Activated CD4-positive, alpha-beta memory T cell treated with anti-CD3 and anti-CD28 coated beads, Interleukin-2, amount 10 ng/mL, durations not matched to agents 7 days and 5 days (primary cell): ENCODE measurements at places on chromosomes 4 and X. TPM values are rescaled to one million over a fixed set of nuclear protein-coding genes. Genes with fewer than 3 reads are reported as not detected.

DNA sequence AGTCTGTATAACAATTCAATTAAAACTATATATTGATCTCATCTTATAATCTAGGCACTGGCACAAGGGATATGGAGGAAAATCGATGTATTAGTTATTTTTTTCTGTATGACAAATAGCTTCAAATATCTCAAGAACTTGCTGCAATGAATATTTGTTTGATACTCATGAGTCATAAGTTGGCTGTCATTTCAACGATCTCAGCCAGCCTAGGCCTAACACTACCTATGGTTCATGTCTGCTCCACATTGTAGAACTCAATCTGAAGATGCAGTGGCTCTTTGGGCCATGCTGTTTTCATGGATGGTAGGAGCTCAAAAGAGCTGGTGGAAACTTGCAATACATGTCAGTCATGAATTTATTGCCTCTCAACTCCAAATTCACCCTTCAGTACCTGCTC lies 44.7 kb downstream of the MAGEB17 start:
- no peaks in the 10 kb centered on the region for H3K4me1 ChIP-seq
- no peak for DNase-seq
- no peaks in the 10 kb centered on the region for H3K27me3 ChIP-seq
- no peak overlapping the region for H3K4me3 ChIP-seq

GRCh38 chrX:93673056-93673868 lies at the start of gene NAP1L3:
Gene NAP1L3, minus strand, starts transcription at chrX:93673578. Its CDS starts 274 bp downstream, at chrX:93673304.
- H3K4me1 ChIP-seq, result peaks cover 16% of the 10 kb centered on the region
- no peaks in the 10 kb centered on the region for H3K36me3 ChIP-seq
- H3K27me3 ChIP-seq, result no peaks in the 10 kb centered on the region
- peak within 1 kb of the TSS; percentile 88 for H3K4me3 ChIP-seq

GRCh38 chr4:169253113-169253671 lies 17.6 kb downstream of the SH3RF1 start:
- H3K27me3 ChIP-seq, result peaks cover 8% of the 10 kb centered on the region
- no peak for DNase-seq
- H3K4me1 ChIP-seq, result no peaks in the 10 kb centered on the region

DNA sequence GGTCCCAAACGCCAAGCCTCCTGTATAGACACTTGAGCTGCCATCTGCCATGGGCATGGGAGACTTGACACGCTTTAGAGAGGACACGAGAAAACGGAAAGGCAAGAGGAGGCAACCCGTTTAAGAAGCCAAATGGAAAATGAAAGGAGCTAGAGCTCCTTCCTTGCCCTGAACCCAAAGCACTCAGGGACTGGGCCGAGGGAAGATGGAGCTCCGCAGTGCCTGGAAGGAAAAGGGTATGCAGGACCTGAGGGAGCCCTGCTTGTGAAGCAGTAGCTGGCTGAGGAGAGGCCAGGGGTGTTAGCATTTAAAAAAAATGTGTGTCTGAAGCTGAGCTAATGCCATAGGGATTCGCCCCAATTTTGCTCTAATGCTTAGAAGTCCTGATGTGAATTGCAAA lies 15.1 kb downstream of the MCF2 start:
- DNase-seq, result no peak
- no peak overlapping the region for H3K27ac ChIP-seq
- H3K4me1 ChIP-seq, result peaks cover 8% of the 10 kb centered on the region
- no peak overlapping the region for H3K4me3 ChIP-seq

DNA sequence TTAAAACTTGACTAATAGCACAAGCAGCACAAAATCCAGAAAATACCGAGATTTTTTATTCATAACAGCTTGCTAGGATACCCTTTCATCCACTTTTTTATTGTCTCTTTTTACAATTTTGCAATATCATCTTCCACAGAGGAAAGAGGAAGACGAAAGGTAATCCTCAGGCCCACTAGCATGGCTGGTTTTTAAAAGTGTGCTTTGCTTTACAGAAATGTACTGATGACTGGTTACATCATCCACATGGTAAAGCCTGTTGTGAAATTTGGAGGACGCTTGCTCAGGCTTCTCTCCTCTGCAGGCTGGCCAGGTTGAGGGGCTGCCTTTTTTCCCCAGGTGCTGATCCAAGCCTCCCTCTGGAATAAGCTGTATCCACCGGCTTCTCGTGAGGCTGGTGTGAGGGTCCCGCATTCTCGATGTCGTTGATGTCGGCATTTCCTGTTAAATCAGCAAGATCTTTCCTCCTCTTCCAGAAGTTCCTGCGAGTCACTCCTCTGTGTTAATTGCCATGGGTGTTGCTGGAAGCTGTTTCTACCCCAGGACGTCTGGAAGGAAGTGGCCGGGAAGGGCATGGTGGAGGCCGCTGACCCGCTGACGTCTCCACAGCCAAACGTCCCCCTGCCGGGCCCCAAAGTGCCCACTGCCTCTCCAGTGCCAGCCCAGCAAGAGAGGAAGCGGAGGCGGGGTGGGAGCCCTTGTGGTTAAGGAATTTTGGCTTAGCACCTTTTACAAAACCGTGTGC lies 5.8 kb upstream of the DGKQ start:
- H3K27ac ChIP-seq, result no peak overlapping the region
- DNase-seq, result no peak
- no peaks in the 10 kb centered on the region for H3K36me3 ChIP-seq
- no peaks in the 10 kb centered on the region for H3K27me3 ChIP-seq

DNA sequence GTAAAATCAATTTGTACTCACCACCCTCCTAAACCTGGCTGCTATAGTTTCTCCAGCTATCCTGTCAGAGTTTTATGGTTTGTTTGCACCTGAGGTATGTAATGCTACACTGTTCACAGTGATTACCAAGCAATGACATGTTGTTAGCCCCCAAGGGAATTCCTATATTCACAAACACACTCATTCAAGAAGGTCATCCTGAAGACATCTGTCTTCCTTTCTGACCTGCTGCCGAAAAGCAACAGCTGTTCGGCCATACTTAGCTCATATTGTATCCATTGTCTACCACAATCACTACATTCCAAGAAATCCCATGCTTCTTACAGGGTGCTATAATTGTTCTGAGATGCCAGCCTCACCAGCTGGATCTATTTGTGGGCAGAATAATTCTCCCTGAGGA lies 160.1 kb upstream of the GYPA start:
- H3K27ac ChIP-seq, result no peak overlapping the region
- H3K4me3 ChIP-seq, result no peak overlapping the region
- no peak for DNase-seq
- H3K4me1 ChIP-seq, result no peaks in the 10 kb centered on the region
- H3K36me3 ChIP-seq, result no peaks in the 10 kb centered on the region

DNA sequence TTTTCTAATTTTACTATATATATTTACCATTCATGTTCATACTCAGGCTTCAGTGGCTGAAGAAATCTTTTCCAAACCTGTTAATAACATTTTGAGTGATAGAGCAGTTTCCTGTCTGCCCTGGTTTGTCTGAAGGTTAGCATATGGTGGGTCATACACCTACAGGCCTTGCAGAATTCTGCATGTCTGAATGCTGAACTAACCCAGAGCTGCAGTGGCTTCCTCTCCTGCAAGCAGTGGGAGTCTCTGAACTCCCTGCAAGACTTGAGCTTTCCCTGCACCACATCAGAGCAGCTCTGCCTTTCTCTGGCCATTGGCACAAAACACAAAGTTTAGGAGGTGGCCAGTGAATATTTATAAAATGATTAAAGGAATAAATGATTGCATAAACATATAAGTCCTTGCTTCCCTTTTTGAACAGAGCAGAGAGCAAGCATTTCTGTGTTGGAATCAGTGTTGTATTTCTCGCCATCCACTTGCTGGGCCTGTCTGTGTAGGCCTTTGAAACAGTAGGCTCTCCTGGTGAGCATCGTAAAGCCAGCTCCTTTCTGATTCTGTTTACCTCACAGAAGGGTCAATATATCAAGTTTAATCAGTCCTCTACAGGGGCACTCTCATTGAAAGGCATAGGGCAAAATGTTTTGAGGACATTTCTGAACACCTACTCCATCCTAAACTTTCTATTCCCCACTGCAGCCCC lies 15.0 kb upstream of the UNC5C start:
- DNase-seq, result no peak
- H3K4me3 ChIP-seq, result no peak overlapping the region

- H3K27me3 ChIP-seq, result no peaks in the 10 kb centered on the region
- H3K36me3 ChIP-seq, result peaks cover 9% of the 10 kb centered on the region
- H3K27ac ChIP-seq, result no peak overlapping the region
- no peak overlapping the region for H3K4me3 ChIP-seq
These were observed 145.5 kb downstream of the TSPAN5 start for GRCh38 chr4:98512918-98513317.

DNA sequence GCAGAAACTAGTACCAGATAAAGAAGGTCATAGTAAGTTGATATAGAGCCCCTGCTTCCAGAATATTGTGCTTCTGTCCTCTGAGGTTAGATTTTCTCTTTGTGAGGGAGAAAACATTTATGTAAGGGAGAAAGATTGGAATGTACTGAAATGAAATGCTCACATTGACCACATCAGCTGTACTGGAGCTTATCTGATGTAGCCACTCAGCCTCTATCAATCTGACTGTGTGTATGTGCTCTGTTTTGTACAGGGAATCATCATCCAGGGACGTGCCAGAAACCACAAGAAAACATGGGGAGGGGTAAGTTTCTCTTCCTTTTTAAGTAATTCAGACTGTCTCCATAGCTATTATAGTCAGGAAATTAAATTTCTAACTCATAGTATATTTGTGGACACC lies 56.8 kb downstream of the PRRG1 start:
- no peaks in the 10 kb centered on the region for H3K4me1 ChIP-seq
- H3K27me3 ChIP-seq, result no peaks in the 10 kb centered on the region
- no peak for DNase-seq
- no peaks in the 10 kb centered on the region for H3K36me3 ChIP-seq

GRCh38 chrX:104112326-104112951 lies at the start of gene ZCCHC18:
Gene ZCCHC18, plus strand, starts transcription at chrX:104112523. Its CDS starts 1,589 bp downstream, at chrX:104114112.
- peaks cover 3% of the 10 kb centered on the region for H3K27me3 ChIP-seq
- H3K36me3 ChIP-seq, result no peaks in the 10 kb centered on the region
- H3K4me1 ChIP-seq, result peaks cover 43% of the 10 kb centered on the region
- DNase-seq, result peak; percentile 33
- H3K27ac ChIP-seq, result peak within 1 kb of the TSS; percentile 77

- no peak overlapping the region for H3K4me3 ChIP-seq
- no peaks in the 10 kb centered on the region for H3K36me3 ChIP-seq
- no peak overlapping the region for H3K27ac ChIP-seq
- no peak for DNase-seq
These were observed 511.3 kb upstream of the PCDH7 start for GRCh38 chr4:30208731-30209435.

- H3K27me3 ChIP-seq, result peaks cover 3% of the 10 kb centered on the region
- H3K4me3 ChIP-seq, result no peak overlapping the region
- no peaks in the 10 kb centered on the region for H3K4me1 ChIP-seq
- no peak overlapping the region for H3K27ac ChIP-seq
- no peak for DNase-seq
These were observed 304.2 kb downstream of the TENM3 start for GRCh38 chr4:182547435-182547834.

GRCh38 chrX:129360175-129360574 lies 163.1 kb downstream of the SMARCA1 start:
- H3K27me3 ChIP-seq, result no peaks in the 10 kb centered on the region
- no peaks in the 10 kb centered on the region for H3K36me3 ChIP-seq
- peak; percentile 36 for DNase-seq
- H3K4me3 ChIP-seq, result no peak overlapping the region

GRCh38 chr4:171588764-171589163 lies 224.4 kb upstream of the GALNTL6 start:
- H3K36me3 ChIP-seq, result no peaks in the 10 kb centered on the region
- H3K27ac ChIP-seq, result no peak overlapping the region
- no peaks in the 10 kb centered on the region for H3K4me1 ChIP-seq
- H3K4me3 ChIP-seq, result no peak overlapping the region

DNA sequence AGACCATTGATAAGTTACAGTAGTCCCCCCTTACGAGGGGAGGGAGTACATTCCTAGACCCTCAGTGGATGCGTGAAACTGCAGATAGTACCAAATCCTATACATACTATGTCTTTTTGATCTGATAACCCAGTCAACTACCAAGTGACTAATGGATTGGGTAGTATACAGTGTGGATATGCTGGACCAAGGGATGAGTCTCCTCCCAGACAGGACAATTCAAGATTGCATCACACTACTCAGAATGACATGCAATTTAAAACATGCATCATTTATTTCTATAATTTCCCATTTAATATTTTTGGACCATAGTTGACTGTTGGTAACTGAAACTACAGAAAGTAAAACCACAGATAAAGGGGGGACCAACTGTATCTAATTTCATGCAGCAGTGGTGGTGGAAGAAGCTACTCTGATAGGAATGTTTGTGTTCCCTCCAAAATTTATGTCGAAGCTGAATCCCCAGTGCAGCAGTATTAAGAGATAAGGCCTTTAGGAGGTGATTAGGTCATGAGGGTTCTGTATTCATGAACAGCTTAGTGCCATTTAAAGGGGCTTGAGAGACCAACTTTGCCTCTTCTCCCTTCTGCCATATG lies 11.9 kb downstream of the HADH start:
- DNase-seq, result no peak
- H3K4me1 ChIP-seq, result peaks cover 5% of the 10 kb centered on the region
- H3K36me3 ChIP-seq, result peaks cover 41% of the 10 kb centered on the region

DNA sequence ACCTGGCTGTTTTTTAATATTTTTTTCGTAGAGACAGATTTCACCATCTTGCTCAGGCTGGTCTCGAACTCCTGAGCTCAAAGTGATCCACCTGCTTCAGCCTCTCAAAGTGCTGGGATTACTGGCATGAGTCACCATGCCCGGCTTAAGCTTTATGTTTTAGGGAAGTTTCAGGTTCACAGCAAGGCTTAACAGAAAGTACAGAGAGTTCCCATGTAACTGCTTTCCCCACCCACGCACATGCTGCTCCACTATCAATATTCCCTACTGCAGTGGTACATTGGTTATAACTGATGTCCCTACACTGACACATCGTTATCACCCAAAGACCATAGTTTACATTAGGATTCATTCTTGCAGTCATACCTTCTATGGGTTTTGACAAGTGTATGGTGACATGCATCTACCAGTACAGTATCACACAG lies 62.7 kb downstream of the PRPS1 start:
- DNase-seq, result no peak
- no peak overlapping the region for H3K4me3 ChIP-seq
- H3K4me1 ChIP-seq, result peaks cover 12% of the 10 kb centered on the region
- no peak overlapping the region for H3K27ac ChIP-seq

- H3K27ac ChIP-seq, result no peak overlapping the region
- peaks cover 3% of the 10 kb centered on the region for H3K27me3 ChIP-seq
- H3K4me3 ChIP-seq, result no peak overlapping the region
- no peak for DNase-seq
These were observed 34.0 kb upstream of the CYBB start for GRCh38 chrX:37745835-37746217.

Gene MGARP
- total RNA-seq, result not detected

Gene PITX2
- 0.13 TPM for total RNA-seq

Gene MAGEC1
- not detected for total RNA-seq
